ENCODE measurements at places on chromosomes 13 and 19.

DNA sequence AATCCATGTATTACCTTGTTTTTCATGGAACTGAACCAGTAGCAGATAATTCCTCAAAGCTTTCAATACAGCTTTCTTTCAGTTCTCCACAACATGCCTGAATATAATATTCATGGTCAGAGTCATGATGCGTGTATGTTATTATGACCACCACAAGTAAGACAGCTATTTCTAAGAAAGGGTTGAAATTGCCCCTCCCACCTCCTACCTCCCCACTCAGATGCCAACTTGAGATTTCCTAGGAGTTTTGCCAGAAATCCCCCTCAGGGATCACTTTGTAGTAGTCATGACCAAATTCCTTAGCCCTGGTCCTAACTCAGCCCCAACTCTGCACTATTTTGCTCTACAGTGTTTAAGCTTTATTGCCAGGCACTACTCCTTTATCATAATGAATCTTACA lies 69.9 kb upstream of the RAP2A start:
- ATAC-seq = no peak

DNA sequence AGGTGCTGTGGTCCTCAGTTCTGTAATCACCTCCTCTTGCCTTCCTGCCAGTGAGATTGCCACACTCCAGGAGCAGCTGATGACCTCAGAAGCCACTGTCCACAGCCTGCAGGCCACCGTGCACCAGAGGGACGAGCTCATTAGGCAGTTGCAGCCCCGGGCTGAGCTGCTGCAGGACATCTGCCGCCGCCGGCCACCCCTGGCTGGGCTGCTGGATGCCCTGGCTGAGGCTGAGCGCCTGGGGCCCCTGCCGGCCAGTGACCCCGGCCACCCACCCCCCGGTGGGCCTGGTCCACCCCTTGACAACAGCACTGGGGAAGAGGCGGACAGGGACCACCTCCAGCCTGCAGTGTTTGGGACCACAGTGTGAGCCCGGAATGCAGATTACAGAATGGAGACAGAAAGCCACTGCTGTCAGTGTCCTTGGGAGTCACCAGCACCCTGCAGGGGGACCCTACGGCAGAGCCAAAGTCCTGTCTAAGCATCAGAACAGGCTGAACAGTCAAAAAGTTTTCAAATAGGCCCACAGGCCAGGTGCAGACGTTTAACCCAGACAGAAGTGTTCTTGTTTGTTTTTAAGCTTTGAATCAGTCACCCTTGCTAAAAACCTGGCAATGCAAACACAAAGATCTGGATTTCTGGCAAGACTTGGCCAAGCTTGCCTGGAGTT lies 4.2 kb downstream of the VMAC start:
- no peak for ATAC-seq

GRCh38 chr13:79385694-79386093 lies 20.4 kb downstream of the RBM26 start:
- ATAC-seq = peak; percentile 94

DNA sequence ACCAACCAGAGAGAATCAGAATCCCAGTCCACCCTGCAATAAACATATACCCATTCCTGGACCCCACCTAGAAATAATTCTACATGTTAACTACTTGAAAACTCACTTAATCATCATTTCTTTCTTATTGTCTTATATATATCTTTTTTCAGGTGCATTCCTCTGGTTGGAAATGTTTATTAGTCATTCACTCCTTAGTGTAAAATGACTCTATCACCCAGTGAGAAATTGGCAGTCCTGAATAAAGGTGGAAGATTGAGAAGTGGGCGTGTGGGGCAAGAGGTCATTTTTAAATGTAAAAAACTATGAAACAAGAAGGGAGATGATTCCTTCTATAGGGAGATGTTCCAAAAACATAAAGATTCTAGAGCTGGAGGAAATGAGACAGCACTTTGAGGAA lies 101.2 kb upstream of the MBNL2 start:
- ATAC-seq = no peak

- ATAC-seq = no peak
These were observed 38.5 kb upstream of the FGF14 start for GRCh38 chr13:102440259-102440936.

DNA sequence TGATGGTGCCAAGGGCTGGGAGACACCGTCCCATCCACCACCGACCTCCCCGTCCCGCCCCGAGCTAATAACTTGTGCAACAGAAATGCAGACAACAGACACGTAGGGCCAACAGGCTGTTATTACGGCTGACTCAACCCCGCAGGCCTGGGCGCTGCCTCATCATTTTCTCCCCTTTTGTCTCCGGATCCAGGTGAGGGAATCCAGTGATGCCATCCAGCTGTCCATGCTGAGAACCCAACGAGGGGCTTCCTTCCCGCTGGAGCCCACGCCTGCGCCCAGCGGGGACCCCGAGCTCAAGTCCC lies 6.4 kb upstream of the DIRAS1 start:
- ATAC-seq = no peak

DNA sequence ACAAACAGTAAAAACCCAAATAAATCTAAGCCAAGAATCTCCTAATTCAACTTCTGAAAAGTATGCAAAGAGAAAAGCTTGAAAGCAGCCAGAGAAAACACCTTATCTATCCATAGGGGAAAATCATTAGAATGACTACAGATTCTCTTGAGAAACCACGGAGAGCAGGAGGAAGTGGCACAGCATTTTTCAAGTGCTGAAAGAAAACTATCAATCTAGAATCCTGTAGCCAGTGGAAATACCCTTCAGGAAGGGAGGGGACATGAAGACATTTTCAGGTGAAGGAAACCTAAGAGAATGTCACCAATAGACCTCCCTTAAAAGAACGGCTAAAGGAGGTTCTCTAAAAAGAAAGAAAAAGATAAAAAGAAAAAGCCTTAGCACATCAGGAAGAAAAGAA lies 66.2 kb upstream of the XPO4 start:
- no peak for ATAC-seq

- no peak for ATAC-seq
These were observed 95.7 kb downstream of the TNFSF13B start for GRCh38 chr13:108365255-108365654.

DNA sequence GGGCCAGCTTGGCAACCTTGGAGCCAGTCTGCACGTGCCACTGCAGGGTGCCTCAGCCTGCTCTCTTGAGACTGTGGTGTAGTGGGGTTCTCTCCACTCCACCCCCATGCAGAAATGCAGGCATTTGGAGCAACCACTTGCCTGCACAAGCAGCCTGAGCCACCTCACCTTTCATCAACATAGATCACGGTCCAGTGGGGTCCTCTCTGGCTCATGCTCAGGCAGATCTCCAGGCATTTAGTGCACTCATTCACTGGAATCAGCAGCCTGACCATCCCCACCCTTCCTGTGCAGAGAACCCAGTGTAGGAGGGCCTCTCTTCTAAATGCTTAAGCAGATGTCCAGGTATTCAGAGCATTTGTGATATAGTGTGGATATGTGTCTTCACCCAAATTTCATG lies 2330.1 kb downstream of the PCDH9 start:
- ATAC-seq = no peak

Data from stimulated activated memory B cell treated with anti-CD40 and anti-IgM and Interleukin-4, amounts not matched to agents 10 μg/mL and 1 μg/mL and 100 μg/mL, for 72 hours (primary cell).